Pons (tissue), 1 donor: ENCODE measurements at places on chromosomes 13 and 19.

GRCh38 chr13:61252213-61252612 lies 163.4 kb downstream of the PCDH20 start:
- no peak for DNase-seq

DNA sequence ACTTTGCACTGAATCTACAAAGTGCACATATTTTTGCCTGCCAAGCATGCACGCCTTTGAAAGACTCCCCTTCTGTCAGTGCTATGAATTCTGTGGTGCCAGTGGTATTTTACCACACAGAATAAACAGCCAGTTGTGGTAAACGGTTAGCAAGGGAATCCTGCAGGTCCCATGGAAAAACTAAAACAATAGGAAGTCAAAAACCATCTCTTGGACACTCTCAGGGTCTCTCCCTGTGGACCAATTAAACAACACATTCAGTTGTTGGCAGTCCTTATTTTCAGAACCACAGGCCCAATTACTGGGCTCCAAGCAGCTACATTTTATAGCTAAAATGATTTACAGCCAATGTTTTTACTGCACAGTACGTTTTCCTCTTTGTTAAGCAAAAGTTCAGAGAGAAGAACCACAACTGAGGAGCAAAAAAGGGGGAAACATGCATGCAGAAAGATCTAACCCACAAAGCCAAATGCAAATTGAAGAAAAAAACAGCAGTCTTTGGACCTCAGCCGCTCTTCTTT lies 116.9 kb downstream of the KCTD12 start:
- DNase-seq: no peak

DNA sequence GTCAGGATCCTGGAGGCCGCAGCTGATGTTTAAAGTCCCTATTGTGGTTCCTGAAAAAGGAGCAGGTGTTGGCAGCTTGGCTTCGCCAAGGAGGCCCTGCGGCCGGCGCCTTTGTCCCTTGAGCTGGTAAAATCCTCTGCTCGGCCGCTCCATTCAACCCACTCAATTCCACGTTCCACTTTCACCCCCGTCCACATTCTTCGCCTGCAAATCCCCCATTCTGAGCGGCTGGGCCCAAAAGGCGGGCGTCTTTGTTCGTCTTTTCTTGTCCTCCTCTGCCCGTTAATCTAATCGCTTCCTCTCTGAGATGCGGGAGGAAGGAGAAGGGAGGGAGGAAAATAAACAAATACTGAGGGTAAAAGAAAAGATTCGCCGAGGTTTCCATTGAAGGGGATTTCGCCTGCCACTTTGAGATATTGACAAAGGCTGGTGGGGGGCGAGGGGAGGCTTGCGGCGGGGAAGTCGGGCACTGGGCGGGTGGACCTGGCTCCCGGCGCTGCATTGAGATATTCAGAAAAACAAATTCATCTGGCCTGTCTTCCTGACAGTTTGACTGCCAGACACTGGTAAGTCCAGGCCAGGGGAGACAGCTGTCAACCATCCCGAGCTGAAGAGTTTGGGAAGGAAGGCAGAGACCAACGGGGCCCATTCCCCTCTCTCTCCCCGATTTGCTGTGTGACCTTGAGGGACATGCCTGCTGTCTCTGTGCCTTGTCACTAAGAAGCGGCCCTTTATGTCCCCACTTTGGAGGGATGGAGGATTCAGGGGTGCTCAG lies 37.6 kb downstream of the ZNRF4 start:
- DNase-seq: no peak

- DNase-seq: no peak
Measured at GRCh38 chr19:43545981-43546380, 13.0 kb downstream of the ZNF575 start.

- peak; percentile 17 for DNase-seq
Measured at GRCh38 chr13:40272776-40273139, 393.7 kb downstream of the FOXO1 start.

DNA sequence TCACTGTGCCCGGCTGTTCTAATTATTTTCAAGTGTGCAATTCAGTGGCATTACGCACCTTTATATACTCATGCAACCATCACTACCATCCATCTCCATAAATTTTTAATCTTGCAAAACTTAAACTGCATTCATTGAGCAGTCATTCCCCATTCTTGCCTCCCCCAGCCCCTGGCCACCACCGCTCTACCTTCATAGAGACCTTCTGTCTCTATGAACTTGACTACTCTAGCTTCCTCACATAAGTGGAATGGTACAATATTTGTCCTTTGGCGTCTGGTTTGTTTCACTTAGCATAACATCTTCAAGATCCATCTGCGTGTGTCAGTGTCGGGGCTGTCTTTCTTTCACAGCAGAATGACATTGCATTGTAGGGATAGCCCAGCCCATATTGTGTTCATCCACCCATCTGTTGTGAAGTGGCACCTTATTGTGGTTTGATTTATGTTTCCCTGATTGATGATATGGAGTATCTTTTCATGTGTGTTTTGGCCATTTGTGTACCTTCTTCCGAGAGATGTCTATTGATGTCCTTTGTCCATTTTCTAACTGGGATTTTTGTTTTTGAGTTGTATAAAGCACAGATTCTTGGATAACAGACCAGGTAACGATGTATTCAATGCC lies 64.8 kb upstream of the FLT1 start:
- DNase-seq: no peak

DNA sequence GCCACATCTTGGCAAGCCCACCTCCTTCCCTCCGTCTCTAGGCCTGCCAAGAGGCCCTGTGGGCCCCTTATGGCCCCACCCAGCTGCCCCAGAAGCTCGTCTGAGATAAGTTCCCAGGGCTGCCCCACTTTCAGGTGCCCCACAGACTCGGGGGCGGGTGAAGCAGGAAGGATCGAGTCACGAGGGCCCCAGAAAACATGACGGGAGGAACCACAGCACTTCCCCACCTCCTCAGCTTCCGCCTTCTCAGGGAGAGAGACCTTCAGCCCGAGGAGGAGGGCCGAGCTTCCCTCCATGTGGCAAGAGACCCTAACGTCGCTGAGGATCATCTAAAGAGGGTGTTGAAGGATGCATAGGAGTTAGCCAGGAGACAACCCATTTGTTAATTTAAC lies 4.5 kb upstream of the IL12RB1 start:
- DNase-seq: peak; percentile 63

GRCh38 chr13:111422348-111422747 lies 101.9 kb downstream of the TEX29 start:
- no peak for DNase-seq

DNA sequence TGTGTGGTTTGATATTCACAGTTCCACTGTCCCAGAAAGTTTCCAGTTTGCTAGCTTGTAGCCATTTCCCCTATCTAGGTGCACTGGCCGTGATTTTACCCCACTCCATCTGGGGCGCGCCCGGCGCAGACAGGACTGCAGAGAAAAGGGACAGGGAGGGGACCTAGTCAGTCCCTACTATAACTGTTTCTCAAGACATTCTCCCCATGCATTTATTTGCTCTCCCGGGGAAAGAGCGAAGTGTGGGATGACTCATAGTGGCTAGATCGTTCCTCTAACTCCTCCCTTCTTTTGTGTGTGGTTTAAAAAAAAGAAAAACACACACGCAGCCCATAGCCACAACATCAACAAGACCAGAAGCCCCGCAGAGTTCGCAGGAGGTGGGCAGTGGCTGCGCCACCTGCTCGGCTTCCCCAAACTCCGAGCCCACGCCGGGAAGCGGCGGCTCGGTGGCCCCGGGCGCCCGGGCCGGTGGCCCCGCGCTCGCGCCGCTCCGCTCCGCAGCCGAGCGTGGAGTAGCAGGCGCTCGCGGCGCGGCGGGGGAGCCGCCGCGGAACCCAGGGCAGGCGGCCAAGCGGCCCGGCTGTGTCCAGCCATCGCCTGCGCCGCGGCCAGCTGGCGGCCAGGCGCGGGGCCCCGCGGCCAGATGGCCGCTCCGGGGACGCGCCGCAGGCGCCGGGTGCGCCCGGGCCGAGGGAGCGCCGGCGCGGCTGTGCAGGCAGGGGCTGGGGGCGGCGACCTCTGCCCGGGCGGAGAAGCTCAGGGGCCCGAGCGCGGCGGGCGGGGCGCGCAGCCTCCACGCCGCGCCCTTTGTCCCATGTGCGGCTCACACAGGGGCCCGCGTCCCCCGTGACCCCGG lies 653 bp downstream of the TMTC4 start:
- DNase-seq: peak; percentile 75

DNA sequence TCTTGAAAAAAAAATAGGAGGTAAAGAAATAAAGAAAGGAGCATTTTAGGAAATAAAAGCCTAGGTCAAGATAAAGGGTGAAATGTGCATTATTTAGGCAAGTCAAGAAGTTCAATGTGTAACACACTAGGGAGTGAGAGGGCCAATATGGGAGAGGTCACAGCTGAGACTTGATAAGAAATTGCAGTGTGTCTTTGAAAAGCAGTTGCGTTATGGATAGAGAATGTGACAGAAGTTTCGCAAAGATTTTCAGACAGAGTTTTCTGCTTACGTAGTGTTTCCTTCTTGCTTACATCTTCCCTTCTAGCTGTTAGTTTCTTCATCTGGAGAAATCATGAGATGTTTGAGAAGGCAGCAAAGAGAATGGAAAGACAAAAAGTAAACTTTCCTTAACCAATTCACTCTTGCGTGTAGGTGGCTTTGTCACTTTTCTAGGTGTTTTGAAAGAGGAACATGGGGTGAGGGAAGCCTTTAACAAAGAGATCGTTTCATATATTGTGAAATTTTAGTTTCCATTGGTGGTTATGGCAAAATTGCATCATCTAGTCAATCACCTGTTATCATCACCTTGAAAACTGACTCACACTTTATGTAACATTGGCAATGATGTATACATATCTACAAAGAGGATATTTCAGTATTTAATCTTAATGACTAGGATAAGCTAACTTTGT lies 975.5 kb downstream of the OLFM4 start:
- DNase-seq: no peak

DNA sequence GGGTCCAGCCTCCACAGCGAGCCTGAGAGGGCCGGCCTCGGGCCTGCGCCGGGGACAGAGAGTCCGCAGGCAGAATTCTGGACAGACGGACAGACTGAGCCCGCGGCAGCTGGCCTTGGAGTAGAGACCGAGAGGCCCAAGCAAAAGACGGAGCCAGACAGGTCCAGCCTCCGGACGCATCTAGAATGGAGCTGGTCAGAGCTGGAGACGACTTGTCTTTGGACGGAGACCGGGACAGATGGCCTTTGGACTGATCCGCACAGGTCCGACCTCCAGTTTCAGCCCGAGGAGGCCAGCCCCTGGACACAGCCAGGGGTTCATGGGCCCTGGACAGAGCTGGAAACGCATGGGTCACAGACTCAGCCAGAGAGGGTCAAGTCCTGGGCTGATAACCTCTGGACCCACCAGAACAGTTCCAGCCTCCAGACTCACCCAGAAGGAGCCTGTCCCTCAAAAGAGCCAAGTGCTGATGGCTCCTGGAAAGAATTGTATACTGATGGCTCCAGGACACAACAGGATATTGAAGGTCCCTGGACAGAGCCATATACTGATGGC lies 490 bp downstream of the ITPKC start:
- no peak for DNase-seq

GRCh38 chr19:7993560-7993959 lies 11.9 kb downstream of the ELAVL1 start:
- DNase-seq: no peak

- no peak for DNase-seq
Measured at GRCh38 chr19:32165750-32166149, 179.7 kb upstream of the ZNF507 start.

- DNase-seq: peak; percentile 78
Measured at GRCh38 chr19:13082192-13083007, 20.3 kb downstream of the LYL1 start.

DNA sequence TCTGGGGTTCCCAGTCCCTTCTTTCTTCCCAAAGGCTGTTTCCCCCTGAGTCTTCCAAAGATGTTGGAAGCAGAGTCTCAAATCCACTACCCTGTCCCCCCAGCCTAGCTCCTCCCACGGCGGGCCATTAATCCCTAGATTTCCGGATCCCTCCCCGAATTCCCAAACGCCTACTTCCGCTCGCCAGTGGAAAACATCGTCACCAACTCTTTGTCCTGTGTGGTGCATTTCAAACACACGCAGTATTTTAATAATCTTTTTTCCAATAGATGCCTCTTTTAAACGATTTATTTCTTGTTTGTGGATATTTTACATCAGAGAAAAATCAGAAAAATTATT lies 610 bp downstream of the ZNF791 start:
- DNase-seq: peak; percentile 65

DNA sequence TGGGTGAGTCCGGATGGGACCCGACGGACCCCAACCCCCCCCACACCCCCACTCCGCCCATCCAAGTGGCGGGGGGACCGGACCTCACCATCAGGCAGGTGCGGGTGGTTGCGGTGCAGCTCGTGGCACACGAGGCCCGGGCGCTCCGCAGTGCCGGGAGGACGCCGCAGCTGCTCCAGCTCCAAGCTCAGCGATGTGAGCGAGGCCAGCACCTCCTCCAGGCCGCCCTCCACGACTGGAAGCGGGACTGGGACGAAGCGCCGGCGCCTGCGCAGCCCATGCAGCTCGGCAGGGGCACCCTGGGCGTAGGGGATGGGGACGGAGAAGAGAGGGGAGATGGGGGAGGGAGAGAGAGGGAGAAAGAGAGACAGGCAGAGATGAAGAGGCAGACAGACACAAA lies 30.1 kb upstream of the OLFM2 start:
- DNase-seq: no peak

DNA sequence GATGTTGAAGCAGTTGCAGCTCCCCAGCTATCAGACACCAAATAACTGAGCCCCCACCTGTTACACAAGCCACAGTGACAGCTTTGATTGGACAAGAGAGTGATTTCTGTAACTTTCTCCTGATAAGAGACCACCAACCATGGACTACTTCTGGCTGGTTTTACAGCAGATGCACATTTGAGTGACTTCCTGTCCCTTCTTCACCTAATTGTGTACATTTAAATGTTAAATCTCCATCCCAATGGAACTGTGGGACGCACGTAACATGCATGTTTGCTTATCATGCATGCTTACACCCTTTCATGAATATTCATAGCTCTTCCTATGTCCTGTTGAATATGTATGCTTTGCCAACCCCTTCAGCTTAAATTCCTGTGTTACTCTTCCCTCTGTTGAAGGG lies 6.0 kb upstream of the TNFSF11 start:
- no peak for DNase-seq

- no peak for DNase-seq
Measured at GRCh38 chr13:100149389-100149788, 60.5 kb downstream of the PCCA start.

GRCh38 chr19:36125557-36125956 lies 10.3 kb downstream of the TBCB start:
- DNase-seq: no peak

DNA sequence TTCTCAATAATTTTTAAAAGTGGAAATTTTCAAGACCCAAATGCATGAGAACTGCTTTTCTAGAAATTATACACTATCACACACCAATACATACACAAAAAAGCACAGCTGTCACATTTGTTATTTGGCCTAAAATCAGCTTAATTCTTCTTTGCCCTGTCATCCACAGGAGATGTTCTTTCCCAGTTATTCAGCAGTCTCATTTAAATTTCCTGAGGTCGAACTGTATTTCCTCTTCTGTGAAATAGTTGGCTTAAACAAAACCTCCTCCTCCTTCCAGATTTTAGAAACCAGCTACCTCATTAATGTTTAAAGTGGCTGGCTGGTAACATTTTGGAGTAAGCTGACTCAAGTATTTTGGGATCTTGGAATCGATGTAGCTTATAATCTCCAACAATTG lies 39.1 kb downstream of the SMAD9 start:
- DNase-seq: no peak
